ENCODE measurements at places on chromosomes 5 and 9. TPM values are rescaled to one million over a fixed set of nuclear protein-coding genes. Genes with fewer than 3 reads are reported as not detected.

The AMBP gene
- polyA plus RNA-seq = 3.6 TPM

The SETD9 gene
- 13.0 TPM for polyA plus RNA-seq

The BAAT gene
- 0.60 TPM for polyA plus RNA-seq

The PRLR gene
- 56.0 TPM for polyA plus RNA-seq

The SYNPO gene
- polyA plus RNA-seq = 46.7 TPM

The CDKN2B gene
- polyA plus RNA-seq = 21.7 TPM

The NFIB gene
- 16.6 TPM for polyA plus RNA-seq

The SLC46A2 gene
- 0.43 TPM for polyA plus RNA-seq

The PPP3R2 gene
- 0.01 TPM for polyA plus RNA-seq

The ADGRD2 gene
- not detected for polyA plus RNA-seq

The QRFP gene
- polyA plus RNA-seq = 0.36 TPM

The PCDHB15 gene
- polyA plus RNA-seq = 3.0 TPM

The FAM221B gene
- 0.10 TPM for polyA plus RNA-seq

The PRR16 gene
- polyA plus RNA-seq = 2.7 TPM

The LRRC70 gene
- polyA plus RNA-seq = 4.2 TPM

The LHX3 gene
- not detected for polyA plus RNA-seq

The IFNA13 gene
- polyA plus RNA-seq = 0.12 TPM
